NCI-H2029 treated with DMSO at 0.1 percent for 48 hours (cell line): ENCODE measurements at places on chromosomes 12 and 14.

DNA sequence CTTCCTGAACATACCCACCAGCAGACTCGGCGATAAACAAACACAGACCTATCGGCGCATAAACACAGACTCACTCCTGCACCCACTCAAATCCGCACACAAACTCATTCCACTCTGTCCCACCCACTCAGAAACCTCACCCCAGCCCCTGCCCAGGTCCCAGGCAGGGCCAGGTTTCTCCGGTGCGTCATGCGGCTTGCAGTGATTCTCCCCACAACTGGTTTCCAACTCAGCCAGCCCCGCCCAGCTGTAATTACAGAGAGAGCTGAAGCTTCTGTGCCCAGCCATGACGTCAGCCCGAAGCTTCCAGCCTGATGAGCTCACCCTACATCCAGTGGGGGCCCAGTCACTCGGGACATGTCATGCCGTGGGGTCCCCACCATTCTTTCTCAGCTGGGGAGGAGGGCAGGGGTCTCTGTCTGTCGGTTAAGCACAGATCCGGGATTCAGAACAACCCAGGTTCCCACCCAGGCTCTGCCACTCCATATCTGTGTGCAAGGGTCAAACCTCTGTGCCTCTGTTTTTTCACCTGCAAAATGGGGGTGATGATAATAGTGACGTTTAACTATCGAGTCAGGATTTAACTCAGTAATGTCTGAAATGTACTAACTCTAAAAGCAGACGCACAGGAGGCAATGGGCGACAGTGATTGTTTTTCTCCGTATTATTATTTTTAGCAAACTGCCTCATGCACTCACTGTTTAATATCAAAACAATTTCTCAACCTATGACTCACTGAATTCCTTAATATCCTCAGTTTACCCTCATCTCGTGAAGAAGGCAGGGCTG, 2.3 kb upstream of the HSPB8 start:
- peak; percentile 17 for DNase-seq

GRCh38 chr12:106586803-106587684, 4.2 kb downstream of the RFX4 start:
- no peak for DNase-seq

DNA sequence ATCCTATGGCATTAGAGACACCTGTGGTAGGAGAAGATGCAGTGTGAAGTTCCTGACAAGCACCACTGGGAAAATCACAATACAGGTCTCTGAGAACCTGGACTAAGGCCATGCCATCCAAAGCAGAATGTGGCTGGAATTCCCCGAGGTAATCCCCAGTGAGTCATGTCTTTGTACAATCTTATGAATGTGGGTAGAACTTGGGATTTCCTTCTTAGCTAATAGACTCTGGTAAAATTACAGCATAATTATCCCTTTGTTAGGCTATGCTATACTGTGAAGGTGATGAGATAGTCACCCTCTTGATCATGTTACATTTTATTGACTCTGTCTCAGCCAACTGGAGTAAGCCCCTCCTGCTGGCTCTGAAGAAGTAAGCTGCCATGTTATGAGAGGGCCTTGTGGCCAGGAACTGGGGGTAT, 224.3 kb upstream of the DCN start:
- DNase-seq, result no peak

GRCh38 chr14:33949411-33949893, 1.4 kb downstream of the EGLN3 start:
- DNase-seq, result peak; percentile 98

DNA sequence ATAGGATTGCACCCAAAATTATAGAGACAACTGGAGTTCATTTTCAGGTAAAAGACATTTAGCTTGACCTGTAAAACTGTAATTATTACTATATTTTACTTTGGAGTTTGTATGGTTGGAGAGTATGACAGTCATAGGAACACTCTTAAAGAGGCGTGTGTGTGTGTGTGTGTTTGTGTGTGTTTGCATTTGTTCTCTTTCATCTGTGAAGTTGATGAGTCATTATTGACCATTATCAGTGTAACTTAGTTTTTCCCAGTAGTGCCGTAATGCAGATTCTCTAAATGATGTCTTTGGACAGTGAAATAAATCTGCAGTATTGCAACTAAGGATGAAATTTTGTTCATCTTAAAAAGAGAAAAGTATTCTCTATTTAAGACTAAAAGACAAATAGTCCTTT, 13.0 kb downstream of the WASHC4 start:
- DNase-seq, result no peak

DNA sequence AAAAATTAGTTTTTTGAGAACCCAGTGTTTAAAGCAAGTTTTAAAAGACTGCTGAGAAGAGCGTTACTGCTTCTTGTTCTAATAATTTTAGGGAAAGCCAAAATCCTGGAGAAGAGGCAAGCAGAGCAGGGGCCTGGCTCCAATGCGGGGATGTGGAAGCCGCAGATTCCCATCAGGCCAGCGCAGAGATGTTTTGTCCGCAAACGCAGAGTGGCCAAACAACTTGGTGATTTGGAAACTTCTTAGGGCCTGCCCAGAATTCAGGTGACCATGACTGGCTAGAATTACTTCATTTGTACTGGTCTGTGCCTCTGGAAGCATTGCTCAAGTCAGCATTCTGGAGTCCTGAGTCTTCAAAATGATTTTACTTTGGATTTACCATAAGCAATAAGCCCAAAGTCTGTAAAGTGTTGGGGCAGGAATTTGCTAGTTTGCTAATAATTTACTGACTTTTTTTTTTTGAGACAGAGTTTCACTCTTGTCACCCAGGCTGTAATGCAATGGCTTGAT, 208.4 kb downstream of the PPM1H start:
- DNase-seq, result no peak

DNA sequence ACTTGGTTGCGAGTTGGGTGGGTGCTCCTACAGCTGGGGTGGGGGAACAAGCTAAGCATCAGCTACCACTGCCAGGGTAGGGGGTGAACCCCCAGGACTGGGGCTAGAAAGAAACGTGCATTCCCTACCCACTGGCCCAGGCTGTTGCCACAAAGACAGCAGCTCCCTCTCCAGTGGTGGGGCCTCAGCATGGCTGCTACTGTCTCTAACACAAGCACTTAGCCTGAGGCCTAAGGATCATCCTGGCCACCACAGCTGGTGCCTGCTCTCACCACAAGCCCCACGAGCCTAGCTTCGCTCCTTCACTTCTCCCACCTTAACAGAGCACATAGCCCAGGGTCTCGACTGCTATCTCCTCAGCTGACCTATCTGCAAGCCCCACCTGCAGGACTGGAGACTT, 18.9 kb downstream of the SLC25A21 start:
- DNase-seq, result no peak

GRCh38 chr12:23750923-23751322, 198.5 kb downstream of the SOX5 start:
- no peak for DNase-seq
